Stimulated activated memory B cell treated with anti-CD40 and anti-IgM and Interleukin-4, amounts not matched to agents 10 μg/mL and 1 μg/mL and 100 μg/mL, for 72 hours (primary cell): ENCODE measurements at places on chromosomes 2 and 18.

DNA sequence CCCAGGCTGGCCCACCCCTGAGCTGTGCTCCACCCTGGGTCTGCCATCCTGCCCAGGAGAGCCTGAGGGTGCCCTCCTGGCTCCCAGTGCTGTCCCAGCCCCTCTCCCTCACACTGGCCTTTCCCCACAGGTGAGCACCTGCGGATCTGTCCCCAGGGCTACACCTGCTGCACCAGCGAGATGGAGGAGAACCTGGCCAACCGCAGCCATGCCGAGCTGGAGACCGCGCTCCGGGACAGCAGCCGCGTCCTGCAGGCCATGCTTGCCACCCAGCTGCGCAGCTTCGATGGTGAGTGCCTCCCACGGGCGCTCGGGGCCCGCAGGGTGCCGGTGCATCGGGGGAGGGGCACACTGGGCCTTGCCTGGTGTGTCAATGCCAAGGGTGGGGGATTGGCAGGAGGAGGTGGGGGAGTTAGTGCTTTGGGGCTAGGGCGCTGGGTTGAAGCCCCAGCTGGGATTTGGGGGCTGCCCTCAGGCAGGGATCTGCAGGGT, 23.5 kb downstream of the GPC1 start:
- H3K27me3 ChIP-seq, result peaks cover 39% of the 10 kb centered on the region
- no peaks in the 10 kb centered on the region for H3K36me3 ChIP-seq
- no peak overlapping the region for H3K4me3 ChIP-seq

- no peaks in the 10 kb centered on the region for H3K36me3 ChIP-seq
- H3K27me3 ChIP-seq, result no peaks in the 10 kb centered on the region
- no peak for ATAC-seq
- no peak overlapping the region for H3K27ac ChIP-seq
Measured at GRCh38 chr2:127581516-127582490, 46.3 kb downstream of the MYO7B start.

DNA sequence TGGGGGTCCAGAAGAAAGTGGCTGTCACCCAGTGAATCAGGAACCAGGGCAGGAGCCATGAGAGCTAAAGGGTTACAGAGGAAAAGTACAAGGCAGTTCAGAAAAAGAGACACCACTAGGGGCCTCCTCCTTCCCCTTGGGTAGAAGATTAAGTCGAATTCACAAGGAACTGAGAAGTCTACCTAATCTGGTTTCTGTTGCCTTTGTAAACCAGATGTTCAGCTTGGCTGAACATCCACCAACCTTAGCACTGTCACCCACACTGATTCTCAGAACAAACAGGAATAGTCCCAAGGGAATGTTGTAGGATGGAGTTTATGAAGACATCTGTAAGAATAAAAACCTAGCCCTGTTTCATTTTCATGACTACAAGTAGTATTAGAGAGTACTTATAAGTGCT, 90.4 kb upstream of the NOSTRIN start:
- H3K27ac ChIP-seq, result no peak overlapping the region
- no peaks in the 10 kb centered on the region for H3K27me3 ChIP-seq
- no peak overlapping the region for H3K4me3 ChIP-seq
- no peaks in the 10 kb centered on the region for H3K36me3 ChIP-seq
- peaks cover 16% of the 10 kb centered on the region for H3K4me1 ChIP-seq
- peak; percentile 96 for ATAC-seq

DNA sequence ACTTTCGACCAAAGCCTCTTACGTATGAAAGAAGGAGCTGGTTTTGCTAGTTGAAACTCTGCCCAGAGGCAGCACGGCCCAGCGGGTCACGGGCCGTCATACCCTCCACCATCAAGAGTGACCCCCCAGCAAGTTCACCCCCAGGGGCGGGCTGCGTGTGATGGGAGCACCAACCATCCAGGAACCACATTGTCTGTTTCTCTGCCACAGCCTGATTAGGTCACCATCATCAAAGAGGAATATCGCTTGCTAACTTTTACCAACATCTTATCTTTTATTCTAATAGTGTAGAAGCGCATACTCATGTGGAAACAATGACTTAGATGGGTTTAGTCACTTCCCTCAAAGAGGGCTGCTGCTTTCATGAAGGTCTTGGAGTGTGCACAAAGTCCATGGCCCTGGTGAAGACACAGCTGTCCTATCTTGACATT, 116.6 kb upstream of the SMIM21 start:
- H3K4me1 ChIP-seq, result no peaks in the 10 kb centered on the region
- no peak for ATAC-seq
- H3K27me3 ChIP-seq, result peaks cover 12% of the 10 kb centered on the region
- no peak overlapping the region for H3K27ac ChIP-seq

- ATAC-seq, result no peak
- no peak overlapping the region for H3K4me3 ChIP-seq
- peaks cover 23% of the 10 kb centered on the region for H3K36me3 ChIP-seq
- H3K4me1 ChIP-seq, result peaks cover 47% of the 10 kb centered on the region
- no peak overlapping the region for H3K27ac ChIP-seq
Measured at GRCh38 chr2:176291335-176291734, 22.1 kb downstream of the MTX2 start.

- peaks cover 9% of the 10 kb centered on the region for H3K36me3 ChIP-seq
- no peak overlapping the region for H3K27ac ChIP-seq
- H3K4me3 ChIP-seq, result no peak overlapping the region
Measured at GRCh38 chr2:240269380-240269779, 128.9 kb upstream of the OTOS start.

GRCh38 chr18:55268151-55268601, 308.9 kb upstream of the CCDC68 start:
- peak overlapping the region; percentile 97 for H3K27ac ChIP-seq
- H3K27me3 ChIP-seq, result no peaks in the 10 kb centered on the region
- H3K36me3 ChIP-seq, result peaks cover 79% of the 10 kb centered on the region
- peaks cover 83% of the 10 kb centered on the region for H3K4me1 ChIP-seq
- ATAC-seq, result peak; percentile 84

- H3K27ac ChIP-seq, result no peak overlapping the region
- peaks cover 7% of the 10 kb centered on the region for H3K4me1 ChIP-seq
- no peaks in the 10 kb centered on the region for H3K36me3 ChIP-seq
Measured at GRCh38 chr2:176122052-176122682, 352 bp upstream of the HOXD9 start.

GRCh38 chr18:4134700-4135099, 320.4 kb downstream of the DLGAP1 start:
- no peak overlapping the region for H3K4me3 ChIP-seq
- H3K27ac ChIP-seq, result no peak overlapping the region
- no peaks in the 10 kb centered on the region for H3K4me1 ChIP-seq
- no peaks in the 10 kb centered on the region for H3K27me3 ChIP-seq
- H3K36me3 ChIP-seq, result no peaks in the 10 kb centered on the region

DNA sequence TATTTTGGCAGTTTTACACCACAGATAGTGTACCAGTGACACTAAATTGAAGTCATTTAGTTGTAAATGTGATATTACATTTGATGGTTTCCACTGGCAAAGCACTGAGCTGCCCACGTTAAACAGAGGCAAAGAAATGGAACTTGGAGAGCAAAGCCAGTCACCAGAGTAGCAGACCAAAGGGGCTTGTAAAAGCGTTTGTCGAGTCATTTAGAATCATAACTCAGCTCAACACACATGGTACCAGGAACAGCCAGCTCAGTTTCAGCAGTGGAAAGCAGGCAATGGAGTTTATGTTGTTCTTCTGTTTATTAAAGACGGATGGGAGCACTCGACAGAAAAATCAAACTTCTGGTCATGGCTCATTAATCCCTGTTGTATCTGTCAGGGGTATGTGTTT, 91.2 kb downstream of the POU3F3 start:
- no peaks in the 10 kb centered on the region for H3K27me3 ChIP-seq
- H3K4me1 ChIP-seq, result no peaks in the 10 kb centered on the region
- H3K4me3 ChIP-seq, result no peak overlapping the region
- H3K27ac ChIP-seq, result no peak overlapping the region
- no peak for ATAC-seq

DNA sequence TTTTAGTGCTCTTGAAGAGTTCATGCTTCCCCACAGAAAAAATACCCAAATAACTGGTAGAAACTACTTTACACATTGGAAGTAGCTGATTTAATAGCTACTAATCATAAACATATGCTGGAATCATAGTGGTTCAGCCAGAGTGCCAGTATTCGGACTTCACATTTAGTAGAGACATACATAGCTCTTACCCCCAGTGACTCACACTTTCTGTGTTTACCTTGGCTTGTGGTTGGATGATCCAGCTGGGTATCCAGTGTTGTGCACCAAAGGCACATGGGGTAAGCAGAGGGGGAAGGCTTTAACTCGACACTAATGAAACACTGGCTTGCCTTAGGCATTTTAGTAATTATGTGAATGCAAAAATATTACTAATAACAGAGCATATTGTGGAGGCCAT, 18.1 kb downstream of the ARHGAP28 start:
- ATAC-seq, result no peak
- no peaks in the 10 kb centered on the region for H3K27me3 ChIP-seq
- no peaks in the 10 kb centered on the region for H3K4me1 ChIP-seq
- no peaks in the 10 kb centered on the region for H3K36me3 ChIP-seq
- no peak overlapping the region for H3K27ac ChIP-seq

DNA sequence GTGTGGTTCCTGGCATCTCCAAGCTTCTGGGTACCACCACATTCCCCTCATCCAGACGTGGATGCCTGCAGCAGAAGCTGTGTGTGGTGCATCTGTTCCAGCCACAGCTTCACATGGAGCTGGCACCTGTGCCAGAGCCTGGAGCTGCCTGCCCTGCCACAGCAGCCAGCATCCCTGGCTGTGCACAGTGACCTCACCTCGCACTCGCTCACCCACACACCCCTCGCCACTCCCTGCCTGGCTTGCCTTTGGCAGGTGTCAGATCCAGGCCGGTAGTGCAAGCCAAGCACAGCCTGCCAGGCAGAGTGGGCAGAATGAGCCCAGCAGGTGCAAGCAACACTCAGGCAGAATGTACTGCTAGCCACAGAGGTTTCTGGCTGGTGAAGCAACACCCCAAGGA, 59.9 kb upstream of the DYNC1I2 start:
- no peaks in the 10 kb centered on the region for H3K4me1 ChIP-seq
- H3K36me3 ChIP-seq, result no peaks in the 10 kb centered on the region
- H3K27me3 ChIP-seq, result no peaks in the 10 kb centered on the region
- no peak overlapping the region for H3K27ac ChIP-seq

GRCh38 chr2:207241198-207241597, 75.5 kb upstream of the KLF7 start:
- H3K36me3 ChIP-seq, result peaks cover 7% of the 10 kb centered on the region
- H3K4me1 ChIP-seq, result peaks cover 12% of the 10 kb centered on the region
- no peaks in the 10 kb centered on the region for H3K27me3 ChIP-seq
- no peak overlapping the region for H3K4me3 ChIP-seq

GRCh38 chr2:180970016-180970415, 10.4 kb upstream of the UBE2E3 start:
- no peak overlapping the region for H3K4me3 ChIP-seq
- ATAC-seq, result no peak
- no peaks in the 10 kb centered on the region for H3K36me3 ChIP-seq
- no peaks in the 10 kb centered on the region for H3K4me1 ChIP-seq
- no peaks in the 10 kb centered on the region for H3K27me3 ChIP-seq

DNA sequence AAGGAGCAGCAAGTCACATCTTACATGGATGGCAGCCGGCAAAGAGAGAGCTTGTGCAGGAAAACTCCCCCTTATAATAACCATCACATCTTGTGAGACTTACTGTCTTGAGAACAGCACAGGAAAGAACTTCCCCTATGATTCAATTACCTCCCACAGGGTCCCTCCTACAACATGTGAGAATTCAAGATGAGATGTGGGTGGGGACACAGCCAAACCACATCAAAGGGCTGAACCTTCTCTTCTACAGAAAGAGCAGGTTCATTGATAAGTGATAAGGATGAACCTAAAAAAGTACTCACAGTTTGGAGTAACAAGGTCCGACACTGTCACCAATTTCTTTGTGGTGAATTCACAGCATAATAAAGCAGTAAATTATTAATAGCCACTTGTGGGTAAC, 422.2 kb upstream of the FSIP2 start:
- H3K4me3 ChIP-seq, result no peak overlapping the region
- no peaks in the 10 kb centered on the region for H3K4me1 ChIP-seq
- H3K36me3 ChIP-seq, result no peaks in the 10 kb centered on the region

DNA sequence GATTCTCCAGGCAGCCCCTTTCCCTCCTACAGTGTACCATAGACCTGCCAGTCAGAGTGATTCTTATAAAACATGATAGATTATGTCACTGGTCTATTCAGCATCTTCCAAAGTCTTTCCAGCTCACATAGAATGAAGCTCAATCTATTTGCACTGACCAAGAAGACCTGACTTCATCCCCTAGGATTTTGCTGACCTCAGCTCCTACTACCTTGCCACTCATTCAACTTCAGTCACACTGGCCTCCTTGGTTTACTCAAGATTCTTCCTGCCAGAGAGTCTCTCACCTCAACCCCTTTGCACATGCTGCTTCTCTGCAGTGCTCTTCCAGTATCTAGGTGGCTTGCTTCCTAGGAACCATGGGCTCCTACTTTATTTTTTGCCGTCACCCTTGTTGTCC, 392.9 kb downstream of the PID1 start:
- no peak overlapping the region for H3K4me3 ChIP-seq
- H3K36me3 ChIP-seq, result no peaks in the 10 kb centered on the region
- H3K27me3 ChIP-seq, result no peaks in the 10 kb centered on the region
- no peak overlapping the region for H3K27ac ChIP-seq
- no peak for ATAC-seq
- no peaks in the 10 kb centered on the region for H3K4me1 ChIP-seq

GRCh38 chr2:163353551-163353950, 382.3 kb downstream of the FIGN start:
- H3K4me3 ChIP-seq, result no peak overlapping the region
- H3K36me3 ChIP-seq, result no peaks in the 10 kb centered on the region
- ATAC-seq, result no peak
- peaks cover 4% of the 10 kb centered on the region for H3K4me1 ChIP-seq
- no peaks in the 10 kb centered on the region for H3K27me3 ChIP-seq
- no peak overlapping the region for H3K27ac ChIP-seq

GRCh38 chr2:176558574-176559140, 289.4 kb downstream of the MTX2 start:
- peaks cover 63% of the 10 kb centered on the region for H3K27me3 ChIP-seq
- H3K27ac ChIP-seq, result no peak overlapping the region
- H3K36me3 ChIP-seq, result no peaks in the 10 kb centered on the region
- H3K4me1 ChIP-seq, result peaks cover 10% of the 10 kb centered on the region
- ATAC-seq, result no peak

DNA sequence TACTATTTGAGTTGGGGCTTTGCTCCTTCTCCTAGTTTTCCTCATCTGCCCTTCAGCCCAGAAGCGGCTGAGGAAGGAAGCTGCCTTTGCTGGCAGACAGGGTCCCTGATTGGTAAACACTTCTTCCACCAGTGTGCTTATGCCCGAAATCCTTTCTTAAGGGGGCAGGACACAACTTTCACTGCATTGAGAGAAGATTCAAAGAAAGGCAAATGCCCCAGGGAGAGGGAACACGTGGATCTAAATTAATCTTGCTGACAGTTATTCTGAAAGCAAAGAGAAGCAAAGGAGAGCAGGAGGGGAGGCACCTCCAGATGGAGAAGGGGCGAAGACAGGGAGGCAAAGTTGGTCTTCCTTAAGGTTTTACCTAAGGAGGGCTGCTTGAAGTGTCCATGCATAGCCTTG, 92.1 kb upstream of the EFEMP1 start:
- H3K27ac ChIP-seq, result no peak overlapping the region
- ATAC-seq, result no peak
- H3K27me3 ChIP-seq, result no peaks in the 10 kb centered on the region

DNA sequence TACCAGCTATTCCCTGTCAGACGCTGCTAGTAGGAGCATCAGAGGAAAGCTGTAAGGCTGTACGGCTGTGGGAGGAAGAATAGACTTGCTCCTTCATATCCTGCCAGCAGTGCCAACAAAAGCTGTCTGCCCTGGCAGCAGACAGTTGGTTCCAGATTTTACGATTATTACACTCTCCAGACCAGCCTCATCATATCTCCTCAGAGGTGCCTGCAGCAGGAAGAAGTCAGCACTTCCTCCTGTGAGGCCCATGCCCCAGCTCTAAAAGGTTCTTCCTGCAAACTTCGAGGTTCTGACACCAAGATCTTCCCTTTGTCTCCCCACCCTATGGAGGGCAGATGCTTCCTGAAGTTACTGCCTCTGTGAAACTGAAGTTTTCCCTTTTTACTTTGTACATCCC, 537.7 kb upstream of the PKDCC start:
- no peaks in the 10 kb centered on the region for H3K4me1 ChIP-seq
- no peak overlapping the region for H3K27ac ChIP-seq
- H3K36me3 ChIP-seq, result no peaks in the 10 kb centered on the region
- ATAC-seq, result no peak
